Fibroblast of the aortic adventitia (primary cell): ENCODE measurements at places on chromosomes 4 and X. TPM values are rescaled to one million over a fixed set of nuclear protein-coding genes. Genes with fewer than 3 reads are reported as not detected.
A peak's percentile ranks its signal among the peaks of the same experiment; 100 is the strongest.

Gene STBD1
- total RNA-seq = 3.6 and 5.0 TPM in 2 replicates

DNA sequence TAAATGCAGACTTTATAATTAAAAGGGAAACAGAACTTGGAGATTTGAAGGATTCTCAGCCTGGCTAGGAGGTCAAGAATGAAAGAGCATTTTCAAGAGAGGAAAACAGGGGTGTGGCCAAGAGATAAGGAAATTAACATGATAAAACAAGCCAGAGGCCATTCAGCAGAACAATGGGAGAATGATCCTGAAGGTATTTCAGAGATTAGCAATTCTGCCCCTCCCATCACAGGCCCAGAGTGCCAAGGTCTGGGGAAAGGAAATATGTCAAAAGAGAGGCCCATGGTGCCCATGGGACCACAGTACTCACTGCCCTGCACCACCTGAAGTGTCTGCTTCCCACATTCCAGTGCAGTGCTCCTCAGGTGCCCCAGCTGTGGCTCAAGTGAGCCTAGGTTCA is 188.5 kb upstream of the STS start:
- no peak for DNase-seq

GRCh38 chr4:185793716-185794115 is 18.3 kb downstream of the SORBS2 start:
- no peak for DNase-seq

Gene MAGEB10
- not detected in 2 replicates for total RNA-seq

Gene PASD1
- not detected in 2 replicates for total RNA-seq

DNA sequence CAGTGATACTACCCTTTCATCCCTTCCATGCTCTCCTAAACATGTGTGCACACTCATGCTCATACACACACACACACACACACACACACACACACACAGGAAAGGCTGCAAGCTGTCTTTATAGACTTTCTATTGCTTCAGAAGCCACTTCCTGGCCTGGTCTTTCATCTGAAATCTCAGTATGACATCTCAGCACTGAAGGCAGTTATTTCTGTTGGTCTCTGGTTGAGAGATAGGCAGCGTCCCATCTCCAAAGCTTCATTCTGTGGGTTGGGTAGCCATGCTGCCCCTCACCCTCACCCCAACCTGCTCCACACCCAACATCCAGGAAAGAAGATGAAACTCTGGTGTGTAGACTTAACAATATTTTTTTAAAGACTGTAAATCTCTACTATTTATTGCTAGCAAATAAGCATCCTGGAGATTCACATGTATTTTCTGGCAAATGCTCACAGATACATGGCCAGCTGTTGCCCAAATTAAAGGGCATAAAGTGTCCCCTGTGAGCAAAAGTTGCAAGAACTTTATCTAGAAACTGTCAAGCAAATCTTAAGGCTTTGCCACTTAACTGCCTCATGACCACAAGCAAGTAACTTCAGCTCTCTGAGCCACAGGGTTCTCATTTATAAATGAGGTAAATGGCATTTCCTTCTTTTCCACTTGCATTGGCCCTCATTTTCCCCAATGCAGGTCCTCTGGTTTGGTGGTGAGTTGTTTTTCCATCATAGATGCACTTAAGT is 189.8 kb upstream of the AFF2 start:
- DNase-seq = no peak

Gene UGT2A3
- total RNA-seq = not detected in 2 replicates

Gene CASK
- 24.9 and 104 TPM in 2 replicates for total RNA-seq

- peak; percentile 69 for DNase-seq
These were observed 333.8 kb upstream of the TENM3 start for GRCh38 chr4:181909368-181909767.

GRCh38 chr4:168119100-168119499 is 26.8 kb downstream of the ANXA10 start:
- no peak for DNase-seq

Gene IL1RAPL1
- total RNA-seq = 6.0 and 7.1 TPM in 2 replicates

GRCh38 chr4:154471526-154472331 is 19.9 kb downstream of the DCHS2 start:
- no peak for DNase-seq

Gene PCDH10
- 6.8 and 16.9 TPM in 2 replicates for total RNA-seq

Gene RHOXF1
- total RNA-seq = not detected in 2 replicates

Gene IL15
- total RNA-seq = 2.3 TPM in 2 replicates

DNA sequence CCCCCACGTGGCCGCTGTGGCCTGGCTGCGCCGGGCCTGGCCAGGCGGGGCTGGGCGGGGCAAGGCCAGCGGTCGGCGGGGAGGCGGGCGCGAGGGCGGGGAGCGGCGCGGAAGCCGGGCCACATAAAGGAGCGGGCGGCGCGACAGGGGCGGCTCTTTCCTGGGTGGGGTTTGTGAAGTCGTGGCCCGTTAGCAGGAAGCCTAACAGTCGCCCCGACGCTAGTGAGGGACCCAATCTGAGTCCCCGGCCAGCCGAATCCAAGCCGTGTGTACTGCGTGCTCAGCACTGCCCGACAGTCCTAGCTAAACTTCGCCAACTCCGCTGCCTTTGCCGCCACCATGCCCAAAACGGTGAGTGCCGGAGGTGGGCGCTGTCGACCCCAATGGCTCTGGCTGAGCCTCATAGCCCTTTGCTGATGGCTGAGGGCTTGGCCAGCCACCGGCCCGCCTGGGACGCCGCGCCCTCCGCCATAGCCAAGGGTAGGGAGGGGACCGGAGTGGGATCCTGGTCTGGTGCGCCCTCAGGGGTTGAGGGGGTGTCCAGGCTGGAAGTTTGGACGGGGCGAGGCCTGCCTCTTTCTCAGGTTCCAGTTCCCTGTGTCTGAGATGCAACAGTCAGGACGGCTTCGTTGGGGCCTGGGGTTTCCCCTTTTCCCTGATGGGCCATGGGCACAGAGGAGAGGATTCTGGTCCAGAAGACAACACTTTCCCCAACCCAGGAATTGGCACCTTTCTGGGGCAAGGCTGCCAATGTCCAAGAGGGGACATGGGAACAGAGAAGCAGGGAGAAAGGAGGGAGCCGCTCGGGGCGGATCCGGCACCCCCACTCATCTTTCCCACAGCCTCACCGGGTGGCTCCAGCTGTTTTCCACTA is at the start of gene MSN:
Gene MSN (plus strand): TSS at position 152 of the 874 bp plus-strand sequence. CDS start 188 bp downstream, at position 340.
- DNase-seq = peak; percentile 31

Gene TIMM8A
- total RNA-seq = 3.2 and 8.8 TPM in 2 replicates

Gene UGT2B17
- total RNA-seq = not detected in 2 replicates

DNA sequence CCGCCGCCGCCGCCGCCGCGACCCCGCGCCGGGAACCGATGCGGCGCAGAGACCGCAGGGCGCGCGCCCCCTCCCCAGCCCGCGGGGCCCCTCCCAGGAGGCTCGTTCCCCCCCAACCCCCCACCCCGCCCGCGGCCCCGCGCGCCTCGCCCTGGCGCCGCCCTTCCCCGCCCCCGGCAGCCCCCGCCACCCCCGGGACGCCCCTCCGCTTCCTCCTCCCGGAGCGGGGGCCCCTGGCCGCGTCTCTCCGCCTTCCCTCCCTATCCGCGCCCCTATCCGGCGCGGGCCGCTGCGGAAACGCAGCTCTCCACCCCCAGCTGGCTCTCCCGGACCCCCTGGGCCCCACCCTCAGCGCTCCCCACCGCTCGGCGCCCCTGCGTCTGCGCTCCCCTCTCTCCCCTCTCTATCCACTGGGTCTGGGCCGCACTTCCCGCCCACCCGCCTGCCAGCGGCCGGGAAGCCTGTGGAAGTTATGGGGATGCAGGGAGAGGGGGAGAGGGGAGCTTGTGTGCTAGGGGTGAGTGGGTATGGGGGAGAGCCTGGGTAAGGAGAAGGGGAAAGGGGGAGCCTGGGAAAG is at the start of gene TMEM271:
Gene TMEM271 (minus strand): TSS at position 51 of the 577 bp plus-strand sequence. CDS start 233 bp downstream, outside the sequence.
- DNase-seq = no peak

GRCh38 chr4:53951414-53951813 is 113.0 kb downstream of the CHIC2 start:
- no peak for DNase-seq

DNA sequence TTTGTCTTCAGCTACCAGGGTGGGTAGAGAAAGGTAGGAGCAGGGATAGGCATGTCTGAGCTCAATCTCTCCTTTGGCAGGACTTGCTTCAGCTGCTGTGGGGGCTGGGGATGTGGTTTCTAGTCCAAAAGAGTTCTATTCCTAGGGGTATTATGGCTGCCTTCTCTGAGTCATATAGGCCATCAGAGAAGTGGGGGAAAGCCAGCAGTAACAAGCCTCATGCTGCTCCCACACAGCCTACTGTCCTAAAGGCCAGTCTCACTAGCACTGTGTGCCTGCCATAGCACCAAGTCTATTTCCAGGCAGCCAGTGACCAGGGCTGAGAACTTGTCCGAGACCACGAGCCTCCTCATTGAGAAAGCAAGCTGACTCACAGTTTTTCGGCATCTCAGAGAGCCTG is 270.6 kb downstream of the DCAF12L2 start:
- no peak for DNase-seq

Gene VSIG1
- 0.09 TPM in 1 of 2 replicates, not detected in the other for total RNA-seq

- no peak for DNase-seq
These were observed 76.5 kb upstream of the BOD1L1 start for GRCh38 chr4:13704035-13704434.

DNA sequence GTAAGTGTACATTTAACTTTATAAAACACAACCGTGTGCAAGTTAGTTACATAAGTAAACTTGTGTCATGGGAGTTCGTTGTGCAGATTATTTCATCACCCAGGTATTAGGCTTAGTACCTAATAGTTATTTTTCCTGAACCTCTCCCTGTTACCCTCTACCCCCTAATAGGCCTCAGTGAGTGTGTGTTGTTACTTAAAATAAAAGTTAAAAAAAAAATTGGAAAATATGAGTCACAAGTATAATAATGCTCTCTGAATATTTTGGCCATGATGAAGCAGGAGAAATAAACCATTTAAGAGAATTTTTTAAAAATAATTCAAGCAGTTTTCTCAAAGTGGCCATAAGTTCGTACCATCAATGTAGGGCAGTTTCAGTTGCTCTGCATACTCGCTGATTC is 105.1 kb upstream of the GRID2 start:
- peak; percentile 78 for DNase-seq

Gene SPARCL1
- not detected in 2 replicates for total RNA-seq

- no peak for DNase-seq
These were observed 55.3 kb downstream of the MANBA start for GRCh38 chr4:102705391-102705935.

- DNase-seq = no peak
These were observed 40.1 kb upstream of the GPR78 start for GRCh38 chr4:8540072-8540471.

GRCh38 chrX:69152417-69152841 is 12.8 kb downstream of the PJA1 start:
- DNase-seq = no peak

- no peak for DNase-seq
These were observed 150.3 kb downstream of the RELL1 start for GRCh38 chr4:37535872-37536271.

DNA sequence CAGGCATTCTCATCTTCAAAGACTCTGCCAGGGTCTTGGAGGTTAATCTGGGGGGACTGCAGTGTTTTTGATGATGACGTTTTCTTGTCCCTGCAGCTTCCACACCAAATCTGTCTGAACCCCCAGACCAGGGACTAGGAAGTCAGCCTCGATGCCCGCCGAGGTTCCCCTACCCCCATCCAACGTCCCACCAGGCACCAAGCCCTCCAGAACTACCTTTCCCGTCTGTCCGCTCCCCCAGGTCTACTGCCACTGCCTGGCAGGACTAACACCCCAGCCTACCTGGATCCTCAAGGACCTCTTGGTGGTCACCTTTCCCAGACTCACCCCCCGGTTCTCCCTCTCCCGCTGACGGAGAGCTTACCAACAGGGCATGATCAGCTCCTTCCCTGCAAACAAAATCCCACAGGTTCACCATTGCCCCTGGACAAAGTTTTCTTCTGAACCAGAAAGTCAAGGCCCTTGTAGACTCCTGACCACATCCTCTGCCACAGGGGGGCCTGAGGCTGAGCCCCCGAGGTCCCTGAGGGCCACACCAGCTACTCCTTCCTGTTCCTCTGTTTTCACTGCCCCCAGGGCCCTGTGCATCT is 40.9 kb downstream of the HMX1 start:
- no peak for DNase-seq

DNA sequence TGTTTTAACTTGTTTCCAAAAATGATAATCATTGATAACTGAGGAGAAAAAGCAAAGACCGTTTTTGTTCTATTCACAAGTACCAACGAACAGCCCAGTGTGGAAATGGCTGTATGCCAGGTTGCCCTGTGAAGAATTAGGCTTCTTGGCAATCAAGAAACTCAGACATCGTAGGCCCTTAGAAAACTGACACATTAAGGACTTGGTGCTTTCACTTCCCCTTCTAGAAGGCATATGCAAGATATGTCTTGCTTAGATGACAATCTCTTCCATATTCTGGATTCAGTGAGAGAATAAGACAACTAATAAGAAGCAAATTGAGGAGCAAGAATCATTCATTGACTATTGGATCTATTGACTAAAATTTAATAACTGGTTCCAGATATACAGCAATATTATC is 56.6 kb downstream of the ANAPC10 start:
- DNase-seq = no peak

DNA sequence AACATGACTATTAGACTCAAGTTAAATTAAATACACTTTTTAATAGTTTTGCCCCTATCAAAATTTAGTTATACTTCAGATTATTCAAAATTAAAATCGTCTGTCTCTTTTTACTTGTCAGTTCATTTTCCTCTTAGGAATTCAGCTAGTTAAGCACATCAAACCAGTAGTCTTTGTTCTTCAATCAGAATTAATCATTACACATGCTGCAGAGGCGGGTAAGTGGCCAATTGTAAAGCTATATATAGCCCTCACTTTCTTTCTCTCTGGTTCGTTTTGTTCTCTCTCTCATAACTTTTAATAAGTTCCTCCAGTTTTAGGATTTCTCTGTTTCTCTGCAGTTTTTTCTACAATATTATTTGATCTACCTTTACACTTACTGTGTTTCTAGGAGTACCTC is 359.1 kb upstream of the PABPC4L start:
- DNase-seq = no peak

Gene C4orf17
- total RNA-seq = not detected in 2 replicates

Gene TLL1
- 0.09 and 1.5 TPM in 2 replicates for total RNA-seq

DNA sequence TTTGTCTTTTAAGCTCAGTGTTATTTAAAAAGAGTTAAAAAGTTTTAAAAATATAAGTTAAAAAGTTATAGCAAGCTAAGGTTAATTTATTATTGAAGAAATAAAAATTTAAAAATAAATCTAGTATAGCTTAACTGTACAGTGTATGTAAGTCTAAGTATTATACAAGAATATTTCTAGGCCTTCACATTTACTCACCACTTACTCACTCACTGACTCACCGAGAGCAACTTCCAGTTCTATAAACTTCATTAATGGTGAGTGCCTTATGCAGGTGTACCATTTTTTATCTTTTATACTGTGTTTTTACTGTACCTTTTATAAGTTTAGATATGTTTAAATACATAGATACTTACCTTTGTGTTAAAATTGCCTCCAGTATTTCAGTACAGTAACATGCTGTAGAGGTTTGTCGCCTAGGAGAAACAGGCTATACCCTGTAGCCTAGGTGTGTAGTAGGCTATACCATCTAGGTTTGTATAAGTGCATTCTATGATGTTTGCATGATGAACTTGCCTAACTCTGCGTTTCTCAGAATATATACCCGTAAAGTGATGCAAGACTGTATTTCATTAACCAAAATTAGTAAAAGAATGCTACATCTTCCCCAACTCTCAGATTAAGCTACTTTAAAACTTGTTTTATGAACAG is 202.9 kb downstream of the CFAP299 start:
- peak; percentile 30 for DNase-seq

Gene NFKB1
- total RNA-seq = 17.3 and 21.3 TPM in 2 replicates

GRCh38 chrX:44669626-44670025 is 127.0 kb upstream of the FUNDC1 start:
- no peak for DNase-seq

GRCh38 chrX:141405486-141405852 is 163.2 kb upstream of the SPANXC start:
- peak; percentile 21 for DNase-seq
